ENCODE measurements at places on chromosomes 5 and 9. TPM values are rescaled to one million over a fixed set of nuclear protein-coding genes. Genes with fewer than 3 reads are reported as not detected.

GRCh38 chr9:8616414-8616813, 816.8 kb upstream of the DMAC1 start:
- no peaks in the 10 kb centered on the region for H3K4me1 ChIP-seq
- no peak overlapping the region for H3K4me3 ChIP-seq
- no peak overlapping the region for H3K27ac ChIP-seq
- DNase-seq = no peak
- no peaks in the 10 kb centered on the region for H3K36me3 ChIP-seq

Gene PRRT1B
- total RNA-seq = not detected

DNA sequence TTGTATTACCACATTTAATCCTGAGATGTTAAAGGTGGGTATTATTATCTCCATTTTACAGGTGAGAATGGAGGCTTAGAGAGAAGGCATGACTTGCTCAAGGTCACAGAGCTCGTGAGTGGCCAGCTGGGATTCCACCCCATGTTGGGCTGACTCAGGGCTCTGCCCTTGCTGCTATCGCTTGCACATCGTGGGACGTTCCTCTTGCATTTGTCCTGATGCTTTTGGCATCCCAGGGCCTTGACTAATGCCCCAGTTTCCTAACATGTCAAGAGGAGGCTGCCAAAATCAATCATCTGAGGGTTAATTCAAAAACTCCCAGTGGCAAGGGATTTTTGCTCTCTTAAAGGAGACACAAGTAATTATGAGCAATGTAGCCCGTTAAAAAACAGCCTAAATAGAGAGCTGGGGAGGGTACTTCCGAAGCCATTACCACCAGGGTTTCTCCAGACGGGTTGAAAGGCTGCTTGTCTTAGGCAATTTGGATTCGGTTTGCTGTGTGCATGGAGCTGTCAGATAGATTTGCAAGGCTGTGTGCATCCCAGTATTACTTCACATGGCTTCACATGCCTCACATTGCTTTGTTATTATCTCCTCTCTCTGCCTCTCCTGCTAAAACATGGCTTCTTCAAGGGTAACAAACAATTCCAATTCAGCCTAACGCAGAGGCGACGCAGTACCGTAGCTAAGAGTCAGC, 347.4 kb downstream of the DRD1 start:
- no peak overlapping the region for H3K27ac ChIP-seq
- no peaks in the 10 kb centered on the region for H3K27me3 ChIP-seq
- H3K4me1 ChIP-seq = no peaks in the 10 kb centered on the region

Gene SPRY4
- 0.40 TPM for total RNA-seq

Gene PCDHGA11
- 0.40 TPM for total RNA-seq

Gene NEUROG1
- total RNA-seq = not detected

DNA sequence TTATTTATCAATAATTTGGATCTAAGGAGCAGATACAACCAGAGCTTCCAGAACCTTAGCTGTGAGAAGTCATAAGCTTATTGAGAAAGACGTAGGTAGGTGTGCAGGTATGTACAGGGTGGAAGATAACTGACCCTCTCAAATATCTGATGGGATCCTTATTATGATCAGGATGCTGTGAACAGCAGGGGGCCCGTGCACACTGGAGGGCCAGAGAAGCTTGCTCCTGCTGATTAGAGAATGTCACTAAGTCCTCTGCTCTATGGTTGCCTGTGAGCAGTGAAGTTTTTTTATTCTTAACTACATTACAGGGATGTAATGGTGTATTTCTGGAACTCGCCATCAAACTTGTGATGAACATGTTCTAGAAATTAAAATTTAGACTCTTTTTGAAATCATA, 108.9 kb upstream of the POU5F2 start:
- H3K27ac ChIP-seq = no peak overlapping the region
- H3K27me3 ChIP-seq = no peaks in the 10 kb centered on the region
- H3K36me3 ChIP-seq = no peaks in the 10 kb centered on the region
- DNase-seq = no peak
- H3K4me1 ChIP-seq = no peaks in the 10 kb centered on the region
- H3K4me3 ChIP-seq = no peak overlapping the region

Gene TNC
- not detected for total RNA-seq

Gene CER1
- total RNA-seq = not detected

Data from natural killer cell (primary cell).